ENCODE measurements at places on chromosomes 16 and 17. TPM values are rescaled to one million over a fixed set of nuclear protein-coding genes. Genes with fewer than 3 reads are reported as not detected.

The TNFRSF17 gene
- 0.10 TPM for total RNA-seq

The GPR179 gene
- 0.10 TPM for total RNA-seq

The OTOP3 gene
- total RNA-seq: not detected

The KRTAP17-1 gene
- not detected for total RNA-seq

The PYDC1 gene
- not detected for total RNA-seq

All from smooth muscle cell of the pulmonary artery (primary cell).